ENCODE measurements at places on chromosomes 11 and 22. TPM values are rescaled to one million over a fixed set of nuclear protein-coding genes. Genes with fewer than 3 reads are reported as not detected.

Gene SULT4A1
- total RNA-seq, result 1.8 TPM

Gene PHOX2A
- not detected for total RNA-seq

GRCh38 chr11:27039873-27040272 lies 742 bp upstream of the BBOX1 start:
- DNase-seq, result no peak

DNA sequence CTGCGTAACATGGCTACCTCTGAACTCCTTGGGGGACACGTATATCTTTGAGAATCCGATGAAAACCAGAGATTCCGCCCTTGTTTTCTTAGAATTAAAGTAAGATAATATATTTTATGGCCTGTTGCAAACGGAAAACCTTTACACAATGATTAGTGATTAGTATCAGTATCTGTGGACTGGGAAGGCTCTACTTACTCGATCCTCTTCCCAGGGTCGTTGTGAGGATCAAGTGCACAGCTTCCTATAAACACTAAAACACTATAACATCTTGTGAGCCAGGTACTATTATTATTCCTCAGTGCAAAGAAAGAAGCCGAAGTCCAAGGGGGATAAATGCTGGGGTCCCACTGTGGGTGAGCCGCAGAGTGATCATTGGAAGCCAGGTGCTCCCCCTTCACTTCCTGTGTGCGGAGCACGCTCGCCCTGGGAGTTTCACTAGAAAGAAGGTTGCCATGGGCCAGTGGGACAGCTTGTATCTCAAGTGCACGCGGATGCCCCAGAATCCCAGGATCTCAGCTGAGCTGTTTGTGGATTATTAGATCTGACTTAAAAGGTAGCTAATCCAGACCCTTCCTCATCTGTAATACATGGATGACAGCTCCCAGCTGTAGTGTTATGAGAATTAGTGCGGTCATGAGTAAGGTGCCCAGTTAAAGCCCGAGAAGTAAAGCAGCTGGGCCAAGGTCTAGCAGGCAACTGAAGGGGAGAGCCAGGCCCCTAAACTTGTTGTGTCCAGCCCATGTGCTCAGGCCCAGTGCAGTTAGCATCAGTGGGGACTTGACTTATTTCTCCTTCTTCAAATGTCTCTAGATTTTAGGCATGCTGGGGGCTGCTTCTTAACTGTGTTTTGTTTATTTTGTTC lies 839 bp downstream of the CBY1 start:
- no peak for DNase-seq

DNA sequence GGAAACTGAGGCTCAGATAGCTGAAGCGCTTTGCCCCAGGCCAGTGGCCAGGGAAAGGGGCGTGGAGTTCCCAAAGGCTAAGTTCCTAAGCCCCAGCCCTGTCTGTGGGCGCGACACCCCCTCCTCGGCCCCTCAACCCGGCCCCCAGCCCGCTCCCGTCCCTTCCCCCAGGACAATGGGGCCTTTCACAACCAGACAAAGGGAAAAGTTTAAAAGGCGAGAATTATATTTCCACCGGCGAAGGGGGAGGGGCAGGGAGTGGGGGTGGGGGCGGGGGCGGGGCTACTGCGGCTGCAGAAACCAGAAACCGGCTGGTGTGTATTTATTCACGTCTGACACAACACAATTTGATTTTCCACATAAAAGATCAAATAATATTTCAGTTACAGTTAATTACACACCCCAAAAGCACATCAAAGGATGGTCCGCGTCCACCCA lies 192.1 kb downstream of the MN1 start:
- no peak for DNase-seq

GRCh38 chr11:33291004-33291777 lies 34.0 kb downstream of the HIPK3 start:
- no peak for DNase-seq

GRCh38 chr11:11349870-11350337 lies 3.1 kb downstream of the CSNK2A3 start:
- DNase-seq, result no peak

- no peak for DNase-seq
These were observed 34.0 kb downstream of the SLCO2B1 start for GRCh38 chr11:75184757-75185425.

GRCh38 chr22:46695346-46696228 lies 42.5 kb downstream of the CERK start:
- DNase-seq, result no peak

Measured in ureter (tissue), 1 donor.